ENCODE measurements at places on chromosomes 3 and 15.

DNA sequence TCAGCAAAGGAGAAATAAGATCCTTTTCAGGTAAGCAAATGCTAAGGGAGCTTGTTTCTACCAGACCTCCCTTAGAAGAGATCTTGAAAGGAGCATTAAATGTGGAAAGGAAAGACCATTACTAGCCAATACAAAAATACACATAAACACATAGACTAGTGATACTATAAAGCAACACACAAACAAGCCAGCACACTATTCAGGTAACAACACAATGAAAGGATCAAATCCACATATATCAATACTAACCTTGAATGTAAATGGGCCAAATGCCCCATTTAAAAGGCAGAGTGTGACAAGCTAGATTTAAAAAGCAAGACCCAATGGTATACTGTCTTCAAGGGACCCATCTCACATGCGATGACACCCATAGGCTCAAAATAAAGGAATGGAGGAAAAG lies 317.6 kb downstream of the TBL1XR1 start:
- DNase-seq, result no peak

DNA sequence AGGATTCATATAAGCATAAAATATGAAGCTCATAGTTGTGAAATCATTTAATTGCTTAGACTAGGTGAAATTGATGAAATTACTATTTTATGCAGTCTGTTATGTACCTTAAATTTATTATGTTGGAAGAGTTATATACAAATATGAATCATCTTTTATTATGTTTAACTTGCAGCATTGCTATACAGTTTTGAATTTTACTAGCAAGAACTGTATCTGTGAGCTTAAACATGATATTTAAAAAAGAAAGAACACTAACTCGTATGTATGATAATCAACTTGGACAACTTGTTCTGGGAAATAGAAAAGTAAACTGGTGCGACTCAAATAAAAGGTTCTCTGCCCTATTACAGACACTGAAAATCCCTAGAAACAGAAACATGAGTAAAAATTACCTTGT lies 1.8 kb downstream of the STX19 start:
- no peak for DNase-seq

GRCh38 chr3:195544634-195545033 lies 1.5 kb upstream of the PPP1R2 start:
- DNase-seq, result no peak

DNA sequence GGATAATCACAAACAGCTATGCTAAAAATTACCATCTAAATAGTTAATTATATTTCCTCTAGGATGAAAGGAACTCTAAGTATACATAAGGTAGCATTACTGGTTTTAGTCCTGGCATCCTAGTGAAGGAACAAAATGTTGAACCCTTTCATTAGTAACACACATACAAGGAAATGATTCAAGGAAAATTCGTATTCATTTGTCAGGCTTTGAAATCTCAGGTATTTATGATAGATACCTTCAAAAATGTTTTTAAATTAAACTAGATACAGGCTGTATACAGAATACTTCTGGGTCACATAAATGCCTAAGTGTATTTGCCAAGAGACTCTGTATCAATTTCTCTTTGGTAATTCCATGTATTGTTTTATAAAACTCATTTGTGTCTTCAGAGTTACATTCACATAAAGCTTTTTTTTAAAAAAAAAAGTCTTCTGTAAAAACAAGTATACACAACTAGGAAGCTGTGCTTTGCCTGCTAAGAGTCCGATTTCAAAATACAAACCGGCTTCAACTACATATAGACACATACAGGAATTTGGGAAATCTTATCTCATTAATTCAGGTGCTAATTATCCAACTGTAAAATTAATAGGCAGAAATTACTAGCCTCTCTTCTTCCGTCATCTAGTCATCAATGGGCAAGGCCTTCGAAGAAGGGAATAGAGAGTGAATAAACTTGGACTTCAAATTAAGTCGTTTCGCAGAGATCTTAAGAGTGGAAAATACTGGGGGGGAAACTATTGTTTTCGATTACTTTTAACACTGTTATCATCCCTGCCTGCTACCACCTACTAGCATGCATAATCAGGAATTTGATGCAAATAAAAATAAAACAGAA lies 1.3 kb downstream of the SECISBP2L start:
- no peak for DNase-seq

DNA sequence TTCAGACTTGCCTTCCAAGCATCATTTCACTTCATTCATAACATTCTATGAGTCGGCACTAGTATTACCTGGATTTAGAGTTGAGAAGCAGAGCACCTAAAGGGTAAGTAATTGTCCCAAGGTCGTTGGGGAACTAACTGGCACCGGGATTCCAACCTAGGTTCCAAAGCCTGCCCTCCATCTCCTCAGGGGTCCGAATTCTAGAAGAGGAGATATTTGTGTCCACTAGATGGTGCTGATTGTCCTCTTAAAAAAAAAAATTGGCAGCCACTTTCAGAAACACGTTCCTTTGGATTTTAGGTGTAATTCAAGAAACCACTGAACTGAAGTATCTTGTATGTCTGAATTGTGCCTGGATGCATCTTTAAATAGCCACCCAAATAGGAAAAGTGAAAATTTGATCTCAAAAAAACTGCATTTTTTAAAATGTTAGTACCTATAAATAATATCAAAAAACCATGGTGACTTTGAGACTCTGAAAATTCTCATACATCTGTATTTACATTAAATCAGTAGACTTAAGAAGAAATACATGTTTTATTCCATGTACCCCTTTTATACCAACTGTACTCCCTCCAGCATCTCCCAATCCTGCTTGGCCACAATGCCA lies 3.9 kb upstream of the FSIP1 start:
- no peak for DNase-seq

- DNase-seq, result no peak
These were observed 172.2 kb downstream of the SSR3 start for GRCh38 chr3:156382458-156383346.

DNA sequence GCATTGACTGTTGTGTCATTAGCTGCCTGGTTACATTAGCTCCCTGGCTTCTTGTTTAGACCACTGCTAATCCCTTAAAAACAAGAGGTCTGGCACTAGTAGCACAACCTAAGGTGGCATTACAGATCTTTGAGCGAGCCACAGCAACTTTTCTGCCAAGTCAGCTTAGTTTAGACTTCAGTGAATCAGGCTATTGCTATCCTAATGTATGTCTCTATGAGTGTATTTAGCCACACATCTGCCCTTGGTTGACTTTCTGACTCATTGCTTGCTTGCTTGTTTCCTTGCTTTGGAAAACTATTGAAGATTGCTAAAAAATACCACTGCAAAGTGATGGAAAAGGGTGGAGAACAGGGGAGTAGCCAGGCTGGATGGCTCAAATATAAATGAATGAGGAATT lies 50.2 kb downstream of the CHP1 start:
- DNase-seq, result no peak

Measured in stimulated activated CD4-positive, alpha-beta T cell treated with anti-CD3 and anti-CD28 coated beads, Interleukin-12 subunit alpha, Interleukin-12 subunit beta, amount 100 ng/mL, for 48 hours (primary cell).